ENCODE measurements at places on chromosomes 3 and 15.
A peak's percentile ranks its signal among the peaks of the same experiment; 100 is the strongest.

GRCh38 chr3:156479604-156480003 lies 75.3 kb downstream of the SSR3 start:
- DNase-seq = no peak

GRCh38 chr15:71042356-71042922 lies 72.8 kb upstream of the THSD4 start:
- no peak for DNase-seq

DNA sequence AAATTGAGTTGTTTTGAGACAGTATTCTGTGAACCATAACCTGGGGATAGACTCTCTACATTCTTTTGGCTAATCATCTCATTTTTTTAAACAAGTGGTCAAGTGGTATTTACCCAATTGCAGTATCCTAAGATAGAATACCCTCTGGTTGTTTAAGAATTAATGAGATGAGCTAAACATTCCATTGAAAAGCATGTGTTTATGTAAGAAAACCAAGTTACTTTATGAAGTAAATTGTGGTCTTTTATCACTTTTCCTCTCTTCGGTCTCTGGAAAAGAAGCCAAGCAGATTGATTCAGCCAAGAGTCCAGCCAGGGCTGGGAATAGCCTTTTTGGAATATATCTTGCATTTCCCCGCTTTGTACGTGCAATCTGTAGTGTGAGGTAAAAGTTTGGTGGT lies 185.7 kb upstream of the TOPAZ1 start:
- DNase-seq = no peak

- no peak for DNase-seq
Measured at GRCh38 chr15:70584838-70585706, 178.3 kb downstream of the UACA start.

DNA sequence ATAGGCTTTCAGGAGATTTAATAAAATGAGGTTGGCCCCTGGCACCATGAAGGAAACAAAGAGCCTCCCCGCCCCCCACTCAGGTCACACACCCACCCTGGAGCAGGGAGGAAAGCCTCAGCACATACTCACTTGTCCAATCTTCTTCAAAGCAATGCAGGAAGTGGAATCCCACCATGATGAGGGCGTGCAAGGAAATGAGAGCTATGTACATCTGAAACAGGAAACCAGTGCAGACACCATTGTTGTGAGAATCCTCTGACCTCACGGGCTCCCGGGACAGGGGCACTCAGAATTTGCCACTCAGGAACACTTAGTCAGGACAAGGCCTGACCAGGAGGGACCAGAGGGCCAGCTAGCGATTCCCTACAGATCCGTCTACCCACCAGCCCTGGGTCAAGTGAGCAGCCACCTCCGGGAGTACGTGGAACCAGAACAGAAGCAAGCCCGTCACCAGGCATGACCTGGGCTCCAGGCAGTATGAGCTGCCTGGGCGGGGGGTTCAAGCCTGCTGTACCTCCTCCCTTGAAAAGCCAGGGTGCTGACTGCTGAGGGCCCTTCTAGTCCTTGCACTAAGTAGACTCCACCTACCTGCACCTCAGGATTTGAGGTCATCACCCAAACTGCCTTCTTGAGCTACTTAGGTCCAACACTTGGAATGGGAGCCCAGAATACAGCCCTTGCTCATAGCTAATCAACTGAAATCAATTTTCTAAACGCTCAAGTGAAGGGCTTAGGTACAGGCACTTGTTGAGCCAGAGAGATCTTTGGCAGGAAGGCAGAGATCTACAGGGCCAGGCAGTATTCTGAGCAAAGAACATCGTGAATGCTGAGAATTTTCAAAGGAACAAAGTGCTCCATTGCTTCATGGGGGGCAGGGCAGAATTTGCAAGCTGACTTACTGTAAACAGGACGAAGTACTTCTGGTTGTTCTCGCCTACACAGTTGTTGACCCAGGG lies 42.7 kb downstream of the ZDHHC3 start:
- no peak for DNase-seq

DNA sequence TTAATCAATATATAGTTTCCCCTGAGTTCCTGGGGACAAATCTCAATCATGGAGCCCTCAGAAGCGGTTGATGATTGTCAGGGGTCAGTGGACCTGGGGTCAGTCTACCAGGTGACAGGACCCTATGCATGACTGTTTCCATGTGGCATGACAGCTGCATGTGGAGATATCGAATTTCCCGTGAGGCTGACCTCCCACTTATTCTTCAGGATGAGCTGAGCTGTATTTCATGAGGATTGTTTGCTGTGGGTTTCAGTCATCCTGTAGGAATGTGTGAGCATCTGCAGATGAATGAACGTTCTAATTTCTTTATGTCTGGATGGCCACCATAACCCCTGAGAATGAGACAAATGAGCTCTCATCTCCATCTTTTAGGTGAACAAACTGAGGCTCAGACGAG lies 93.0 kb upstream of the HES1 start:
- no peak for DNase-seq

DNA sequence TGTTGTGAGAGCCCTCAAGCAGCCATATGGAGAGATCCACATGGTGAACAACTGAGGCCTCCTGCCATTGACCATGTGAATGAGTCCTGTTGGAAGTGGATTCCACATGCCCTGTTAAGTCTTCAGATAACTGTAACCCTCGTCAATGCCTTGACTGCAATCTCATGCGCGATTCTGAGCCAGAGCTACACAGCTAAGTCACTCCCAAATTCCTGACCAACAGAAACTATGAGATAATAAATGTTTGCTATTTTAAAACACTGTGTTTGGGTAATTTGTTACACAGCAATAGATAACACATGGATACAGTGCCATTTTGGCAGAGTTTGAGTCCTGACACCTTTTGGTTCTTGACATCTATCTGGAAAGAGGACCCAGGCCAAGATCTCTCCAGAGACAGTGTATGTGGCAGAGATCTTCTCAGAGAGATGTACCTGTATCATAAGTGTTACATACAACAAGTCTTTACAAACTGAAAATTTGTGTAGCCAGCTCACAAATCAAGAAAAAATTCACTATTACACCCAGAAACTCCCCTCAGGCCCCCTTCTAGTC lies 34.5 kb upstream of the BNC1 start:
- DNase-seq = no peak

DNA sequence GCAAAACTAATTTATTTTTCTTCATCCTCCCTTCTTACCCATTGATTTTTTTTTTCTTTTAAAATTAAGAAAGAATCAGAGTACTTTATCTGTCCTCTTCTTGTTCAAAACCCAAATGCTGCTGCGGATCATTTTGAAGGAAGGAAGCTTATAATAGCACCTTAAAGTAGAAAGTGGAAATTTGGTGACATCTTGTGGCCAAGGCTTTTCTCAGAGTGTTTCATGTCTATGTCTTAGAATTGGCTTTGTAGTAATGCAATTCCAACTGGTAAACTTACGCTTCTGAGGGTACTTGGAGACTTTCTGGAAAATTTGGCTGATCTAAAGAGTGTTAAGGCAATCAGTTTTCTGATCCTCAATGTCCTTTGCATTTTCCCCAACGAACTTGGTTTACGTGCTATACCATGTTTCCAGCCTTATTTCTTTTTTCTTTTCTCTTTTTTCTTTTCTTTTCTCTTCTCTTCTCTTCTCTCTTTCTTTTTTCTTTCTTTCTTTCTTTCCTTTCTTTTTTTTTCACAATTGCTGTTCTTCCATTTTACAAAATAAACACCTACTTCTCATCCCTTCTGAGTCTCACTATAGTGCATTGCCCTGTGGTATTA lies 30.7 kb downstream of the C3orf38 start:
- DNase-seq = peak; percentile 47

GRCh38 chr15:95405447-95405846 lies 925.1 kb upstream of the NR2F2 start:
- DNase-seq = peak; percentile 28

DNA sequence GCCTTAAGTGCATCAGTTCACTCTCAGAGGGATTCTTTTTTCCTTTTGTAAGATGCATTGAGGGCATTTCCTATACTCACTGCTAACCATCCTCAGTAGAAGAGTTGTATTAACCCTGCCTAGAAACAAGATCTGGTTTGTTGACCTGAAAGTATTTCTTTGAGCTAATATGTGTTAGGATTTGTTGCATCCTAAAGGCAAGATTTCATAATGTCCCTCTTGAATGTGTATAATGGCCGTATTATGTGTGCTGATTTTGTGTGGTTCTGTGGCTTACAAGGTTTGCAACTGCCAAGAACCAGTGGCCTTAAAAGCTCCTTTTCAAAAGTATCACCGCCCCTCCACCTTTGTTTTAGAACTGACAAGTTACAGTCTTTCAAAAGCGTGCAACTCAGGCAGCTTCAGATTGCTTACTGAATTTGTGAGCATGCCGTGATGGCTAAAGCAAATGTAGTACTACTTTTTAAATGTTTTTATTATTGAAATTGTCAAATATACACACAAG lies 182.0 kb upstream of the BHLHE40 start:
- no peak for DNase-seq

- DNase-seq = peak; percentile 60
Measured at GRCh38 chr3:53114011-53114400, 16.2 kb downstream of the RFT1 start.

DNA sequence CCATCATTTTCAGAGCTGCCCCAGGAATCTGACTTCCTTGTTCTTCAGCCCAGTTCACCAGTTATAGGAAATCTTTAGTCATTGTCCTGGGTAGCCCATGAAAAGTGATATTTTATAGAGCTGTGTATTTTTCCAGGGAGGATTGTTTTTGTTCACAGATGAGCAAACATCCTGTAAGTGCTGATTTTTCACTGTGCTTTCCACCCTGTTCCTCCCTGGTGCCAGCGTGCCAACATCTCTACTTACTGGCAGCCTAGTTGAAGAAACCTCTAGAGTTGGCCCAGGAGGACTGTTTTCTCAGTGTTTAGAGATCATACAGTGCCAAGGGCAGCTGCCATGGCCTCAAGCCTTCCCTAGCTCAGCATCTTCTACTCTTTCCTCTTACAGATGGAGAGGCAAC lies 41.3 kb downstream of the ST6GAL1 start:
- DNase-seq = no peak

GRCh38 chr3:71355862-71356261 lies 227.7 kb downstream of the FOXP1 start:
- DNase-seq = no peak

GRCh38 chr3:160278210-160278609 lies 53.0 kb downstream of the C3orf80 start:
- DNase-seq = no peak

DNA sequence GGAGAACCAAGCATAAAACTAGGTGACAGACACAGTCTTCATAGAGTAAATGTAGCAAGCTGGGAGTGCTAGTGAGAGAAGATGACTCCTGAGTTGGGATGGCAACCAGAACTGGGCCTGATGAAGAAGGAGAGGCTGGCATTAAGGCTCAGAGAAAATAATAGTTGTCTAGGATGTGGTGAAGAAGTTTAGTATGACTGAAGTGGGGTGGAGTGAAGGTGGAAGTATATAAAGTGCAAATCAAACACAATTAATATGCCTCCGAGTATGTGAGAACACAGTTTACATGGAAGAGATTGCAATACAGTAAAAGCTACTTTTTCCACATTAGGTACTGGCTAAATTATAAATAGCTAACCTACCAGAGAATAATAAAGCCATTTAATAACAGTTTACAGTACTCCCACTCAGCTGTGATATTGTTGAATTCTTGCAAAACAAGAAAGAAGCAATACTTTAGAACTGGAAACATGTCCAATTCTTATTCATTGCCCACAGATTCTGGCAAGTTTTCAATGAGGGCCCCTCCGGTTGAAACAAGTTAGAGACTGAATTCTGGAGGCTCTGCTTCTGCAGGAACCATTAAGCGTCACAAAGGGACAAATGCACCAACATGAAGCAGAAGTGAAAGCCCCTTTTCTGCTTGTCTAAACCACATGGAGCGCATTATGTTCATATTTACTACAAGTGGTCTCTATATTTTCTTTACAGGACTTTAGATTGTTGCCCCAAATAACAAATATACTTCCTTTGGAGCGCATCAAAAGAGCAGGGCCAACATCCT lies 243.7 kb downstream of the SLC9A9 start:
- no peak for DNase-seq

- DNase-seq = no peak
Measured at GRCh38 chr3:129003578-129004112, 2.5 kb downstream of the EFCC1 start.

- DNase-seq = no peak
Measured at GRCh38 chr3:128725547-128726022, 398 bp upstream of the RAB7A start.

GRCh38 chr3:193997228-193998122 lies 138.5 kb upstream of the HES1 start:
- no peak for DNase-seq

- no peak for DNase-seq
Measured at GRCh38 chr3:77524946-77525682, 485.2 kb downstream of the ROBO2 start.

GRCh38 chr3:105647047-105647446 lies 221.8 kb downstream of the CBLB start:
- DNase-seq = peak; percentile 73

GRCh38 chr3:136919799-136920580 lies 37.8 kb upstream of the IL20RB start:
- no peak for DNase-seq

- peak; percentile 40 for DNase-seq
Measured at GRCh38 chr3:49238274-49239127, 38.5 kb downstream of the C3orf62 start.

GRCh38 chr15:31049682-31050615 lies 51.6 kb downstream of the TRPM1 start:
- DNase-seq = no peak

DNA sequence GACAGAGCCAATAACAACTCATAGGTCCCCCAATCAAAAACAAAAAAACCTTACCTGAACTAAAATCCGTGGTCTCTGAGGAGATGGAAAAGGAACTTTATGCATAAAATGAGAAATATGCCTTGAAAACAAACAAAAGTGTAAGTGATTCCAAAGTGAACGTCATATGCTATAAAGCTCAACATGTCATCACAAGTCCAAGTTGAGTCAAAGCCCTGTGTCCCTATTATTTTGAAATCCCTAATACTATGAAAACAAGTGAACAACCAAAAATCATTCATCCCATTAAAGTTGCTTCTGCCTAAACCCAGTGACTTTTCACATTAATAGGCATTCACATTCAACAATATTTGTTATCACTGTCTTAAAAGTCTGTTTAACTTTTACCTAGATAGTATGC lies 59.4 kb downstream of the DENND4A start:
- DNase-seq = no peak

- no peak for DNase-seq
Measured at GRCh38 chr3:184584464-184584891, 22.9 kb downstream of the EPHB3 start.

DNA sequence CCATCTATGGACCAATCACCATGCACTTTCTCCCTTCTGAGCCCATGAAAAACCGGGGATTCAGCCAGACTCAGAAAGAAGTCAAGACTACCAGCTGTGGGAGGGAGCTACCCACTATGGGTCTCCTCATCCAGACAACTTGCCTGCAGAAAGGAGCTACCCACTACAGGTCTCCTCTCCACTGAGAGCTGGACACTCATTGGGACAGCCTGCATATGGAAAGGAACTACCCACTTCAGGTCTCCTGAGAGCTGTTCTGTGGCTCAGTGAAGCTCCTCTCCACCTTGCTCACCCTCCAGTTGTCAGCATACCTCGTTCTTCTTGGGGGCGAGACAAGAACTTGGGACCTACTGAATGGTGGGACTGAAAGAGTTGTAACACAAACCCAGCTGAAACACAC lies 22.3 kb upstream of the ZBED2 start:
- DNase-seq = no peak

- no peak for DNase-seq
Measured at GRCh38 chr15:49101536-49101935, 53.9 kb downstream of the COPS2 start.
